AG08395 (cell line): ENCODE measurements at places on chromosomes 6 and 20.

DNA sequence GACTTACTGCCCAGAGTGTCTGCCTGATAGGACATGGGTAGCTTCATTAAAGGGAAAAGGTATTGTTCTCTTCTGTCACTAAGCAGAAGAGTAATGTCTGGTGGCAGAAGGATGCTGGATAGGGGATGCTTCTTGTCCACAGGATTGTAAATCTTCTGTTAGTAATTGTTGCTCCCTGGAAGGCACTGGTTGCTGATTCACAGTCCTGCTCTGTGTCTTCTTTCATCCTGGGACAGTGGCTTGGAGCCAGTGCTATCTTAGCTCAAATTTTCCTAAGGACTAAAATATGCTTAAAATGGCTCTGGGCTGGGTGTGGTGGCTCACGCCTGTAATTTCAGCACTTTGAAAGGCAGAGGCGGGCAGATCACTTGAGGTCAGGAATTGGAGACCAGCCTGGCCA is 48.0 kb downstream of the SYTL3 start:
- peak; percentile 92 for DNase-seq

- peak; percentile 26 for DNase-seq
Measured at GRCh38 chr6:132218059-132218696, 183.1 kb downstream of the MOXD1 start.

GRCh38 chr20:44319839-44320422 is 8.9 kb upstream of the FITM2 start:
- no peak for DNase-seq

- DNase-seq = peak; percentile 41
Measured at GRCh38 chr6:113361014-113361645, 496.0 kb upstream of the MARCKS start.

DNA sequence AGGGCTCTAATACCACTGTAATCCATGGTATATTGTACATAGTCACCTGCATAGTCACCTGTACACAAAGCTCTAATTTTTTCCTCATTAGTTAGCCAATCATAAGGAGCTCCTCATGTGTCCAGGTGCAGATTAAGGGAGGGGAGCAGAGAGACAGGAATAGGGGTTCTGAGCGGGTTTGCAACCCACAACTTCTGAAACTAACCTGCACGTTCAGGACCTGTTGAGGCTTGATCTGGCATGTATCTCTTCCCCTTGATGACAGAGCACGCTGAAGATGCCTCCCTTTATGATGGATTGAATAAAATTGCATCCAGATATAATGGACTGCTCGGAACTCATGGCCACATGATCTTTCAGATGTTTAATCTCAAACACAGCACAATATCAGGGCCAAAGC is 179.4 kb upstream of the PRND start:
- DNase-seq = no peak

GRCh38 chr6:125623085-125623484 is 126.3 kb upstream of the HEY2 start:
- DNase-seq = no peak

GRCh38 chr20:49676581-49677291 is 36.9 kb downstream of the B4GALT5 start:
- peak; percentile 52 for DNase-seq

- DNase-seq = no peak
Measured at GRCh38 chr6:62174548-62174947, 111.5 kb downstream of the KHDRBS2 start.

GRCh38 chr6:108795122-108795521 is 53.1 kb upstream of the ARMC2 start:
- DNase-seq = no peak

GRCh38 chr20:33162753-33163152 is 5.2 kb upstream of the BPIFA2 start:
- DNase-seq = no peak

- no peak for DNase-seq
Measured at GRCh38 chr20:49308875-49309274, 31.0 kb upstream of the ZNFX1 start.

- DNase-seq = peak; percentile 39
Measured at GRCh38 chr20:3420211-3420707, 12.8 kb upstream of the DNAAF9 start.

DNA sequence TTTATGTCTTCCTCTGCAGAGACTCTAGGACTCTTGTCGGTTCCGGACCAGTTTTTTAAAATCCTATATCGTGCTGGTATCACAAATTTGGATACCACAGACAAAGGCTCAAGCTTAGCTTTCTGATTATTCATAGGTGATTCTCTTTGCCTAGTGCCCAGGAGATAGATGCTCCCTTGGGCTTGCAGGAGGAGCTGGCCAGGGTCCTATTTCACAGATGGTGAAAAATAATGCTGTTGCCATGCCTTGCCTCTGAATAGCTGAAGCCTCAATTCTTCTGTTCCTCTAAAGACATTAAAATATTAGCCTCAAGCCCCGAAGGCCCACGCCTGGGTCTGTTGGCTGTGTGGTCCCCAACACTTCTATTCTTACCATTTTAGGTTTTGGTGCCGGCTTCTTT is 123.9 kb upstream of the BACH2 start:
- no peak for DNase-seq

DNA sequence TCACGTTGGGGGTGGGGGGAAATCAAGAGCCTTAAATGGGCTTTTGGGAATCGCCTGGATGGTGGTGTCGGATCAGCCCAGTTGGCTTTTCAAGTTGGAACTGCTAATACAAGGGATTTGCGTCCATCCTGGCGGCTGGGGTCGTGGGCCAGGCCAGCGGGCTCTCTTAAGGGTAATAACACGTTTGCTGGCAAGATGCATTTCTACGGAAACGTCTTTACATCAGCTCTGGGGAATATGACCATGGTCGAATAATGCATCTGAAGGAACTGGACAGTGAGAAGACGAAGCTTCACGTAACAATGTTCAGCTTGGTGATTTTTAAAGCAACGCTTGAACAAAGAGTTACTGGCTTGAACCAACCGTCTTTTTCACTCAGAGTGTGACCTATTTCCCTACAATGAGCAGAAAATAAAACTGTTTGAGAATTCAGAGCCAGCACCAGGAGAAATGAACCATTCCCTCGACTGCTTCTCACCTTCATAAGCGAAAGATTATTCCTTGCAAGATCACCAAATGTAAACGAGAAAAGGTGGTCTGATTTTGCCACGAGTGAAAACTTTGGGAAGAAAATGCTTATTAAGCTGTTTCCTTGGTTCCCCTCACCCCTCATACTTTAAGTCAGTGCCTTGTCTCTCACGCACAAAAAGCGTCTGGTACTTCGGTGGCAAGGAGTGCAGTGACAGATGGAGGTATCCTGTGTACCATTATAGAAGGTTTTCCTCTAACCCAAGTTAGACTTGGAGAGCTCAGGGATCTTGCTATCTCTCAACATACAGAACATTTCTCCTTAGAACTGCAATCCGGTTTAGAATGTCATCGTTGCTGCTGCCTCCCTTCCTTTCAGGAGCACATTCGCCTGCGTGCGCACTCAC is 1.4 kb upstream of the MARCKS start:
- peak; percentile 23 for DNase-seq

GRCh38 chr6:74871757-74872156 is 334.1 kb downstream of the COL12A1 start:
- no peak for DNase-seq

DNA sequence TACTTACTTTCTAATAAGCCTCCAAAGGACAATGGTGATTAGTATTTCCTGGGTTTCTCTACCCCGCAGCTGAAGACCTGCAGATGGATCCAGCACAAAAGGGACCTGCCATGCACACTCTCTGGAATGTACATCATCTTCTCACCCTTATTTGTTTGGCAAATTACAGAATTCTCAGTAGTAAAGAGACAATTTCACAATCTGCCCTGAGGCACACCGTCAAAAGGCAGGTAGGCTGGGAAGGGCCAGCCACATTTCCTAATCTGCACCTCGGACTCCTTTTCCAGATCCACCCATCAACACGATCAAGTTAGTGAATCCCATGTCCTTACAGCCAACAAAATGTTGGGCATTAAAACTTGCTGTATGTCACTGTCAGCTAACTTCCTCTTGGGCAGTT is 4.9 kb downstream of the OVOL2 start:
- DNase-seq = no peak

DNA sequence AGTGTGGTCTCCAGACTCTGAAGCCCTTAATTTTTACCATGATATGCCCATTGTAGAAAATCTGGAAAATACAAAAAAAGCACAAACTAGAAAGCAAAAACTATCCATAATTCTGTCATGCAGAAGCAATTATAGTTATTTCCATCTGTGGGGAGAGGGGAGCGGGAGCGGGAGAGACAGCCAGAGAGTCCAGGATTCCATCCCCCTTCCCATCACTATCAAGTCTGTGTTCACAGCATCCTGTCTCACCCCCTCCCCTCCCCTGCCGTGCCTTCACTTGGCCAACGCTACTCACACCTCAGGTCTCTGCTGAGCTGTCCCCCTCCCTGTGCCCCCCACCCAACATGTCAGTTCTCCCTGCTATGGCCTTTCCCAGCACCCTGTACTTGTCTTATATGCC is 14.5 kb downstream of the RIMS4 start:
- DNase-seq = no peak

DNA sequence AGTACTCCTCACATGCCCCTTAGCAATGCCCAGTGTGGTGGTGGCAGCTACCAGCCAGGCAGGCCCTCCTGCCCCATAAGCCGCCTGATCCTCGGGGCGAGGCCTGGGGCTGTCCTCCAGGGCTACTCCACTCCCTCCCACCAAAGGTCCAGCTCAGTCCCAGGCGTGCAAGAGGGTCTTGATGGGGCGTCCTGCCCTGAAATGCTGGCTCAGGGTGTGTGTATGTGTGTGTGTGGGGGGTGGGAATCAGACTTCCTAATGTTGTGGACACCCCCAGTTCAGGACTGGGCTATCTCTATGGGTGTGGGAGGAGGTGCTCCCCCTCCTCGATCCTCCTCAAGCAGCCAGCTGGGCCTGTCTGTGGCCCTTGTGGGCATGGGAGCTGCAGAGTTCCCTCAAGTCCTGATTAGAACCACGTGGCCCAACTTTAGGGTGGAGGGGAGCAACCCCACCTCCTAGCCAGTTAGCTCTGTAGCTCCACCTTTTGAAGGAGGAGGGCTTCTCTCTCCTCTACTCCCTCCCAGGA is 7.5 kb downstream of the HSPA12B start:
- DNase-seq = no peak

DNA sequence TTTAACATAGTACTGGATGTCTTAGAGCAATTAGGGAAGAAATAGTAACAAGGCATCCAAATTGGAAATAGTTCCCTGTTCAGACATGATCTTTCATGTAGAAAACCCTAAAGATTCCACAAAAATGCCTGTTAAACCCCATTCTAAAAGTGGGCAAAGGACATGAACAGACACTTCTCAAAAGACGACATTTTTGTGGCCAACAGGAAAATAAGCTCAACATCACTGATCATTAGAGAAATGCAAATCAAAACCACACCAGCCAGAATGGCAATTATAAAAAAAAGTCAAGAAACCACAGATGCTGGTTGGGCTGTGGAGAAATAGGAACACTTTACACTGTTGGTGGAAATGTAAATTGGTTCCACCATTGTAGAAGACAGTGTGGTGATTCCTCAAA is 109.9 kb upstream of the MOCS1 start:
- no peak for DNase-seq

DNA sequence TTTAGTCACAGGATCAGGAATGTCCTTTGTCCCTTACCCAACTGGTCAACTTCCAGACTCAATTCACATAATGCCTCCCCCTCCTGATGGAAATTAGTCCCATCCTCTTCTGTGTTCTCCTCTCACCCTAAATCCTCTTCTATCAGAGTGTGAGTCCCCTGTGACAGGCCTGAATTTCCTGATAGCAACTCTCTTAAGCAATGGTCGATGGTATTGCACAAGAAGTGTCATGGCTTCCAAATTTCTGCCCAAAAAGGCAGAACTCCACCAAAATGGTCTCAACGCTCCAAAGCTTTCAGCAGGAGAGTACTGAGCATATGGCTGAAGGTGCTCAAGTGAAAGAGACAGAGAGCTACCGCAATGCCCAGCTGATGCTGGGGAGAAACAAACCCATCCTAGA is 2.4 kb downstream of the PREP start:
- no peak for DNase-seq

- no peak for DNase-seq
Measured at GRCh38 chr6:49252901-49253300, 210.2 kb downstream of the MMUT start.

DNA sequence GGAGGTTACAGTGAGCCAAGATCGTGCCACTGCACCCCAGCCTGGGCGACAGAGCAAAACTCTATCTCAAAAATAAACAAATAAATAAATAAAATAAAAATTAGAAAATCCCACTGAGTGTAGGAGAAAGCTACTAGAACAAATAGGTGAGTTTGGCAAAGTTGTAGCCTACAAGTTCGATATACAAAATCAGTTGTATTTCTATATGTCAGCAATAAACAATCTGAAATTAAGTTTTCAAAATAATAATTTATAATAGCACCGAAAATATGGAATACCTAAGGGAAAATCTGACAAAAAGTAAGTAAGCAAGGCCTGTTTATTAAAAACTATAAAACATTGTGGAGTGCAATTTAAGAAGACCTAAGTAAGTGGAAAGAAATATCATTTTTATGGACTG is 5.1 kb upstream of the DEFB118 start:
- DNase-seq = no peak

DNA sequence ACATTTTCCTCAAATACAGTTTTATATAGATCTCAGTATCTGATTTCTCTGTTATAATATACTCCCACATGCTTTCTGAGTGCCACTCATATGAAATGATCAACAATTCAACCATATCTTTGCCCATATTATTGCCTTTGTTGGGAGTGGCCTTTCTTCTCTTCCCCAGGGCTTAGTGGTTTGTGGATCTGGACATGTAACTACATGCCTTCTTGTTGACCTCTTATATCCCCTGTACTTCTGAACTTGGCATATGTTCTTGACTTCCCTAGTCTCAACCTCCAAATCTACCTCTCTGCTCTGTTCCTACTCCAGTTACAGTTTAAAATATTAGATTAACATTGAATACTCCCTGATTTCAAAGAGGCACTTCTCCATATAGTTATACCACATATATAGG is 34.3 kb upstream of the PRIM2 start:
- DNase-seq = no peak

- no peak for DNase-seq
Measured at GRCh38 chr6:25239498-25239897, 39.7 kb upstream of the CARMIL1 start.

- DNase-seq = peak; percentile 92
Measured at GRCh38 chr6:136593748-136594490, 43.7 kb upstream of the MAP7 start.

DNA sequence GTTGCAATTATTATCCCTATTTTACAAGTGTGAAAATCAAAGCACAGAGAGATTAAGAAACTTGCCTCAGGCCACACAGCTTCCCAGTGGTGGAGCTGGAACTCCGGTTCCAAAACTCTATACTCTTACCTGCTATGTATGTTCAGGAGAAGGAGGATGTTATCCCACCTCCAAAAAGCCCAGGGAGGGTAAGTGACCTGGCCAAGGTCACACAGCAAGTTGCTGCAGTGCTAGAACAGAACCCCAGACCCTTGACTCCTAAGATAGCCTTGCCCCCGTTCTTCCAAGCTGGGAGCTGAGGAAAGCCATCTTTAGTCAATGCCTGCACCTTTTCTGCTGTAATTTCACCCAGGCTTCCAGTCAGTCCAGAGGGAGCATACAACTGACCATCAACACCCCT is 42.3 kb downstream of the BPIFB1 start:
- no peak for DNase-seq

- DNase-seq = peak; percentile 91
Measured at GRCh38 chr20:32898729-32899128, 40.0 kb downstream of the EFCAB8 start.
